Cardiac fibroblast (primary cell): ENCODE measurements at places on chromosomes 5 and 9.
A peak's percentile ranks its signal among the peaks of the same experiment; 100 is the strongest.

GRCh38 chr9:78298046-78298765, 1.3 kb downstream of the PSAT1 start:
- peak; percentile 12 for DNase-seq

GRCh38 chr5:134437847-134438581, 26.3 kb upstream of the CDKN2AIPNL start:
- peak; percentile 97 for DNase-seq

GRCh38 chr9:125119643-125120286, 23.6 kb downstream of the SCAI start:
- peak; percentile 31 for DNase-seq

DNA sequence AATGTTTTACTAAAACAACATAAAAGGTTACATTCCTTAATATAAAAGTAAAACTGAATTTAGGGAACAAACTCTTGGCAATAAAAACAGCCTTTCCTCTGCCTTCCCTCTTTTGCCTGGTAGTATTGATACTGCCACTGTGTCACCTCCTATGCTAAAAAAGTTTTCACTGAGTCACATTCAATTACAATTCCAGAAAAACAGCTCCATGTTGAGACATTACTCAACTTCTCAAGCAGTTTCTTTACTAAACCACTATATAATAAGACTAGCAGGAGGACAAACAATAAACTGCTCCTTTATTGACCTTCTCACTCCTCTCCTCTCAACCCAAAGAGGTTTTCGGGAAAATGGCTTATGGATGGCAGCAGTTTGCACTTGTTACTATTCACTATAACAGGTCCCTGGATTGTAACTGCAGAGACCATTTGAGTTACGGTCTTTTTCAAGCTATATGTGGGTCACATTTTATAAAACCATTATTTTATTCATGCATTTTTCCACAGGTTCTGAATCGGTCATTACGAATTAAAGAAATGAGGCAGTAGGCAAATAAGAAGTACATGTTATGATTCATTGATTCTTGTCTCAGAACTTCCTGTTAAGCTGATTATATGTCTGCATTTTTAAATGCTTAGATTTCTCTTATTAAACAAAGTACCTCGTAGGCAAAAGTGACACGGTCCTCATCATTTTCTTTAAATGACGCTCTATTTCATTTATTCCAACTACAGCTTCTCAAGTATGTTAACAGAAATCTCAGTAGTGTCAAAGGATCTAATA, 2.1 kb downstream of the ZDHHC21 start:
- no peak for DNase-seq

- peak; percentile 33 for DNase-seq
Measured at GRCh38 chr9:97704345-97704677, 7.2 kb upstream of the XPA start.

DNA sequence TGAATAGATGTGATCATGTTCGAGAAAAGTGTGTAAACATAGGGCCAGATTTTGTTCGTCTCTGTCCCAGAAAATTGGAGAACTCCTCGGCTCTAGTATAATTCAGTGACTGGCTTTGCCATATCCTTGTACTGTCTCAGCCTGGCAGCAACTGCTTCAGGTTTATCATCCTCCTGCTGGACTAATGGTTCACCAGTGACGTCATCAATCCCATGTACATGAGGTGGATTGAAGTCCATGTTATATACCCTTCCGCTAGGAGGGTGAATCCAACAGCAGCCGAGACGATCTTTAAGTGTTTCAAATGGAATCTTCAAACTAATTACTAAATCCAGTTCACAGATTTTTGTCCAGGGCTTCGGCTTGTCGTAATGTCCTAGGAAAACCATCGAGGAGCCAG, 17.1 kb upstream of the PLPP1 start:
- no peak for DNase-seq

DNA sequence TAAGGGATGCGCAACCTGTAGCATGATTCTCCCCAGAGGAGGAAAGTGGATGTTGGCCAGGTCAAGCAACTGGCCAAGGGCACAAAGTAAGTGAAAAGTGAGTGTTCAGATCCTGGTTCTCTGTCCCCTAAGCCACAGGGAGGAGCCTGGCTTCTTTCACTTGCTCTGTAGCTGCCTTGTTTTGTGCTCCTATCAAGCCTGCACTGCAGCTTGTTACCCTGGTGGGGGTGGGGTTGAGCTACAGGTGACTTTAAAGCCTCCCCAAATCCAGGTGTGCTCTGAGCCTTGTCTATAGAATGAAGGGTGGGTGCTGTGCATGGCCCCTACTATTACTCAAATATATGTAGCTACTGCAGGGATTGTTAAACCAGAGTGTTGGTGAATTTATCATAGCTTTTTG, 32.9 kb downstream of the RALGPS1 start:
- DNase-seq = no peak

DNA sequence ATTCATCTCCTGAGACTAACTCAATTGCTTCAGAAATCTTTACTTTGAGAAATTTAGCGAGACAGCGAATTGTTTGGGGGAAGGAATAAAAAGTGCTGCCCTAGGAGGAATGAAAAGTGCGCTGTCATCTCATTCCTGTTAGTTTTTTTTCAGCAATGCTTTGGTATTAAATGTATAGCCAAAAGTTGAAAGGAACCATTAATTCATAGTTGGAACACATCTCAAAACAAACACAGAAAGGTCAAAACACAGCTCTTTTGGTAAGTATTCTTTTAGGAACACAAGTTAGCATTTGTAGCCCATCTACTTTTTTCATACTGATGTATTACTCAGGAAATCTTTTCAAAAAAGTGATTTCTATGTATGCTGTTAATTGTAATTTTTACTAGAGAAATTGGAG, 109.1 kb downstream of the NNT start:
- DNase-seq = no peak

- no peak for DNase-seq
Measured at GRCh38 chr5:89047571-89047970, 164.6 kb upstream of the MEF2C start.

GRCh38 chr5:161230221-161230620, 316.3 kb downstream of the GABRB2 start:
- DNase-seq = no peak

DNA sequence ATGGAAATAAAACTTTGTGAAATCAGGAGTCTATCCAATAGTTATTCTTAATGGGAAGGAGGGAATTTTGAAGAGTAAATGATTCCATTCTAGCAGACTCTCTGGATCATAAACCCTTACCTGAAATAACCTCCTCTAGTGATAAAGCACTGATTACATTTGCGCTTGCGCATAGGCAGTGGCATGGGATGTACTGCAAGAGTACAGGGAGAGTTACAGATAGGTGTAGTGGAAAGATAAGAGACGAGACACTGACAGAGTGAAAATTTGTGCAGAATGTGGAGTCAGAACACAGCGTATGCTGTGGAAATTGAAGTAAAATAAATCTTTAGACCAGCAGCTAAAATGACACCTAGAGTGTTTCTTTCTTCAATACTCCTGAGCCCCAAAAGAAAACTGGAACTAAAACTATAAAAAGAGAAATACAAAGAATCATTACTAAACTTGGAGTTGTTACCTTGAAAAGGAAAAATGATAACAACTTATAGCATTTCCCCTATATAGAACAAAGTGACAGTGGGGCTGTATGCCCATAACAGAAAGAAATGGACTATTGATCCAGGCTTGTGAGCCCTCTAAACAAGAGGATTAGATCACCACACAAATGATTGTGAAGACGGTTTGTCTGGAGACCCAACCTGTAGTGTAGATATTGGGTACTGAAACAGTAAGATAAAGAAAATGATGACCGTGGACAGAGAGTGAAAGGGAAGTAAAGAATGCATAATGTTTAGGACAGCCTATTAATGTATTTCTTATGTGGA, 1471.2 kb upstream of the NUDT12 start:
- DNase-seq = no peak

GRCh38 chr9:117405950-117406705, 8.7 kb downstream of the ASTN2 start:
- no peak for DNase-seq

DNA sequence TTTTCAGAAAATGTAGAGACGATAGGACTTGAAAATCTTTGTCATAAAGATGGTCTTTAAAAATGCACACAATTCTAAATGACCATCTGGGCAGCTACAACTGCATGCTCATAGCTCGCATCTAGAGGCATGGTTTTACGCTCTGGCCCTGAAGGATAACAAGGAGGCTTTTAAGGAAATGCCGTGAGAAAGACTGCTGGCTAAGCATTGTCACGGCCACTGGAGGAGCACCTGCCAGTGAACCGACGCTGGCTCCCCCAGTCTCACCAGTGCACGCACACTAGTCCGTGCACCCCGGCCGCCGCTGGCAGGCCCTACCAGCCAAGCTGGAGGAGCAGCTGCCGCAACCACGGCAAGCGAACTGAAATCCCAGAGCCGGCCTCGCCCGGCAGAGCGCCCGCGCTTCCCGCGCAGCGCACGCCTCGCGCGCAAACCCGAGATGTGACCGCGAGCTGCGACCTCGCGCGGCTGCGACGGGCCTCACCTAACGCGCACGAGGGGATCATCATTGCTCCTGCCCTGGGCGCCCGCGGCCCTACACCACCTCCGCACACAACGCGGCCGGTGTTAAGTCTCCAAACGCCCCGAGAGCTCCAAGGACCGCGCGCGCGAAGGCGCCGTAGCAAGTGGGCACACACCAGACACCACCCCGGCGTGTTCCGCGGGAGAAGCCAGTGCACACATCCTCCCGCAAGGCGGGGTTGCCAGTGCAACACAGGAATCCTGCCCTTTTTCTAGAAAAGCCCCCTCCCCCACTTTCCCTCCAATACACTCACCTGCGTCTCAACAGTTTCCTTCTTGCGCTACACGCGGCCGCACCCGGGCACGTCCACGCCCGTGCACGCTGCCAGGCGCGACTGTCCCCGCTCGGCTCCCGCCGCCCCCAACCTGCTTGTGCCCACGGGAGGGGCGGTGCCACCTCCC, 5.3 kb downstream of the ELAVL2 start:
- DNase-seq = no peak

GRCh38 chr5:146580237-146580636, 64.2 kb upstream of the GPR151 start:
- no peak for DNase-seq

DNA sequence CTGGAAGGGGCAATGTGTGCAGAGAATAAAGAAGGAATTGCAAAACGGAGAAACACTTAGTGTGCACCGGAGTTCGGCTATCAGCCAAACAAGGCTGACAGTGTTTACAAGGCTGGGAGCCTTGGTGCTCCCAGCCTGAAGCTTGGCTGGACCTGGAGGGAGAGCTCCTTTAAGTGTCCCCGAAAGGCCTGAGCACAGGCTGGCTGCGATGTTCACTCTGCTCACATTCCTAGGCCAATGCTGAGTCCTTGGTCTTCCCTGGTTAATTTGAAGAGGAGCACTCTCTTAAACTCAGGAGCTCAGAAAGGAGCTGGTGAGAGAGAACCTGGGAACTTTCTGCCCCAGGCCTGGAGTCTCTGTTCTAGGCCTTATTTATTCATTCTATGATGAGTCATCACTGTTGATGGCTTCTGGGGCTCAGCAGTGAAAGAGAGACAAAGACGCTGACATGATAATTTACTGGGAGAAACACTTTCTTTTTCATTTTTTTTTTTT, 88.6 kb upstream of the MYO10 start:
- DNase-seq = peak; percentile 71
